Lung (tissue), 17 donors: ENCODE measurements at places on chromosomes 1 and 21. TPM values are rescaled to one million over a fixed set of nuclear protein-coding genes. Genes with fewer than 3 reads are reported as not detected.
A peak's percentile ranks its signal among the peaks of the same experiment; 100 is the strongest.

GRCh38 chr1:81915937-81916336, 115.2 kb downstream of the ADGRL2 start:
- no peak overlapping the region for H3K27ac ChIP-seq
- H3K4me3 ChIP-seq, result no peak overlapping the region

DNA sequence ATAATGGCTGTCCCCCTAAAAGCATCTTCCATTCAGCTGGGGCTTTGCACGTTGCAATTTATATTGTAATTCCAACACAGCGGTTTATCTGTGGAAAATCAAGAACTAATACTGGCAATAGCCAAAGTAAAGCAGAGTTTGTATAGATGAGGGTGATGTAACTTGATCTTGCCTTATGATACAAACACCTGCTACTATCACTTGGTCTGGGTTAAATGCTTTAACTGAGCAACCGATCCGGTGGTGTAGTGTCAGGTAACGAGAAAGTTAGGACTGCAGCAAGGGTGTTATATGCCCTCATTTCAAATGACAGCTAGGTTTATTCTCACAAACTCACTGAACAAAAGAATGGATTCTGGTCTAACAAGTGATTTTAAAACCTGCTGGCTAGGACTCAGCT, 47.3 kb upstream of the PLPPR4 start:
- H3K36me3 ChIP-seq, result no peaks in the 10 kb centered on the region
- H3K27me3 ChIP-seq, result no peaks in the 10 kb centered on the region
- H3K4me3 ChIP-seq, result no peak overlapping the region
- peaks cover 13% of the 10 kb centered on the region for H3K4me1 ChIP-seq

- no peak overlapping the region for H3K27ac ChIP-seq
- no peak overlapping the region for H3K4me3 ChIP-seq
- H3K36me3 ChIP-seq, result no peaks in the 10 kb centered on the region
- DNase-seq, result no peak
These were observed 89.9 kb downstream of the UROD start for GRCh38 chr1:45101947-45102346.

GRCh38 chr1:212301580-212301979, 16.4 kb downstream of the PPP2R5A start:
- H3K4me3 ChIP-seq, result no peak overlapping the region
- H3K36me3 ChIP-seq, result no peaks in the 10 kb centered on the region
- DNase-seq, result peak; percentile 60
- no peaks in the 10 kb centered on the region for H3K27me3 ChIP-seq
- H3K27ac ChIP-seq, result no peak overlapping the region

The RABGGTB gene
- total RNA-seq, result 60.7 TPM
